ENCODE measurements at places on chromosomes 7 and 10.

- DNase-seq, result no peak
These were observed at the start of gene TRIM24 for GRCh38 chr7:138460176-138460648. Gene TRIM24 (plus strand): TSS chr7:138460259. CDS start chr7:138460549, 290 bp downstream.

GRCh38 chr7:96016056-96016586 is 243.8 kb downstream of the DYNC1I1 start:
- no peak for DNase-seq

DNA sequence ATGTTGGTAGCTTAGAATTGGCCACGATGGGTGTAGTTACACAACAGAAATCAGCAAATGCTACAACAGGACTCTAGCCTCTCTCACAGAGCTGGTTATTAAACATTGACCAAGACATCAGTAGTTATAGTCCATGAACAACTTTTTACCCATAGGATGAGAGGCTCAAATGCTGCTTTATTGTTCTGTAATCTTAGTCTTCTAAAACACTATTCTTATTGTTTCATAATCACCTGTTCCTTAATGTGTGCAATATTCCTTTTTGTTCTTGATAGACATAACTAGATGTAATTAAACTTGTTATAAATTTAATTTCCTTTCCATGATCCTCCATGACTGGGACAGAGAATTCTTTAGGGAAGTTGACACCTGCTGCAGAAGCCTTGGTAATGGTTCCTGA is 356.9 kb downstream of the EXOC4 start:
- no peak for DNase-seq

DNA sequence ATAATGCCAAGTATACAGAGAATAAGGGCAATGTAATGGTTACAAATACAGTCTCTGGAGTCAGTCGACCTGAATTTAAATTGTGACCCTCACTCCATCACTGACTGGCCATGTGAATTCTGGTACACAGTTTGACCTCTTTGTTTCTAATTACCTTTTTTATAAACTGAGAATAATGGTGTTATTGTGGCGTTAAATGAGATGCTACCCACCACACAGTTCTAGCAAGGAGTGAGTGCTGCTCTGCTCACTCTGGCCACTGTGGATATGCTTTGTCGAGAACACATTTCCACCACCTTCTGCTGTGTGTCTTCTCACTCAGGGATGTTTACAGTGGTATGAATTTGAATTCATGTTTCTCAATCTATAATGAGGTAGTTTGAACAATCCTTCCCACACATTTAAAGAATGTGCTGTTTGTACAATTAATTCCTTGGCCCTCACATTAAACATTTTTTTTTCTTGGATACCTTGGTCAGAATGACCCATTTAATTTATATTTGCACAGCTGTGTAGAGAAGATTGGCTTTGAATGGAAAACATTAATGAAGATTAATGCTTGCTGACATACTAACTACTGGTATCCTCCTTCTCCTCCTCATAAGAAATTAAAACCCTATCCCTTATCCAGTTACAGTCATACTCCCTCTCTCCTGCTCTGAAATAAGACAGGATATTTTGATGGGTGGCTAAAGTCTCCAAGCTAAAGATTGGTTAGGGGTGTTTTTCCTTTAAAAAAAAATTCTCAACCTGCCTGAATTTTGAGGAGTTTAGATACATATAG is 42.4 kb downstream of the PLCE1 start:
- no peak for DNase-seq

GRCh38 chr7:33233659-33234058 is 104.3 kb downstream of the BBS9 start:
- no peak for DNase-seq

Data from fibroblast of pulmonary artery (primary cell).